ENCODE measurements at places on chromosomes 11 and 22.

- no peak for DNase-seq
Observed at GRCh38 chr11:117171007-117171403, 7.5 kb upstream of the SIDT2 start.

GRCh38 chr11:65292890-65293289 is 21.8 kb upstream of the CDC42EP2 start:
- DNase-seq: no peak

DNA sequence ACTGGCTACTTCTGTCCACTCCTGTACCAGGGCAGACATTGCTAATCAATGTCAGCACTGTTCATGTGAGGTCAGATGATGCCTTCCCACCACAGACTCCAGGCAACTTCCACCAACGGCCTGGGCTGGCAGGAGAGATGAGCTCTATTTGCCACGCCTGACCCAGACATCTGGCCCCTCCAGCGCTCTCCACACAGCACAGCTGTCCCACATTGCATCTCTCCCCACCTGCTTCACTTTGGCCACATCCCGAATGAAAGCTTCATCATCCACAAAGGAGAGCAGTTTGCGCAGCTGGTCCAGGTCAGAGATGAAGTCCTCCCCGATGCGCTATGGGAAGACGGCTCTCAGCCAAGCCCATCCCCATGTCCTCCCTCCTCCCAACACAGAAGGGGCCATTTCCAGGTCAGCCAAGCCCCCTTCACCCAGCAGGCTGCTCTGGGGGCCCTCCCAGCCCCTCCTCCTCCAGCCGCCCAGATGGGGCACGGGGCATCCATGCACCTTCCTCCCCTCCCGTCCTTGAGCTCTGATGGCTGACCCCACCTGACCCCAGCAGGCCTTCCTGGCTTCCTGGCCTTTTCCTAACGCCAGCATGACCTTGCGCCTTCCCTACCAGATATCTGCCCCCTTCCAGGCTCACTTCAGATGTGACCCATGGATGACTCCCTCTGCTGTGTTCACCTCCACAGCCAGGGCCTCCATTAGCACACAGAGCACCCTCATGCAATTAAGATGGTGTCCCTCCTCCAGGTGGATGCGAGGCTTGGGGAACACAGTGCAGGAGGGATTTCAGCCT is 7.4 kb downstream of the PYGM start:
- DNase-seq: no peak

GRCh38 chr11:68191661-68192579 is 21.2 kb downstream of the KMT5B start:
- DNase-seq: no peak

DNA sequence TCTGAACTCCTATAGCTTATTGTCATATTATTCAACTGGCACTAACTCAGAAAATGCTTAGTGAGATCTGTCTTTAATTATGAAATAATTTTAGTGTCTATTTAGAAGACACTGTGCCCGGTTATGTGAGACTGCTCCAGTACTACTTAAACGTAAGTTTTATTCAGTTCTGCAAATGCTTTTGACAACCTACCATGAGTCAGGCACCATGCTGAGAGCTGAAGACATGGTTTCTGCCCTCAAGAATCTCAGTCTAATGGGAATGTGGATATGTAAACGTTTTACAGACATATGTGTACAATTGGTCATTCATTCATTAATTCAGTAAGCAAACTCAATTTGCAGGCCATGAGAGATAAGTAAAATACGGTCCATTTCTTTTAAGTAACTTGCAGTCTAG is 40.0 kb downstream of the DCUN1D5 start:
- no peak for DNase-seq

DNA sequence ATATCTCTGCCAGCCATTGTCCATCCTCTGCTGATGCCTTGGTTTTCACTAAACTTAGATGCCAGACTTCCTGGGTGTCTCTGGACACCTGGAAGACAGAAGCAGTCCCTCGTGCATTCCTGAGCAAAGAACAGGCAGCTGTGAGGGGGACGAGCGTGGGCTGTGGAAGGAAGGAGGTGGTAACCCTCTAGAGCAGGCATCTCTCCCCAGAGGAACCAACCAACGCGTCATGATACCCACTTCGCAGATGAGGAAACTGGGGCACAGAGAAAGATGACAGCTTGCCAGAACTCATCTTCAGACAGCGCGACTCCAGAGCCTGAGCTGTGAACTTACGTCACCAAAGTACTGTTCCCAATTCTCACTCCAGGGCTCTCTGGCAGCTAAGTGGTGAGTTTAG is 123.4 kb downstream of the OPCML start:
- no peak for DNase-seq
